Activated CD8-positive, alpha-beta memory T cell treated with anti-CD3 and anti-CD28 coated beads for 48 hours (primary cell): ENCODE measurements at places on chromosomes 13 and 19.

- DNase-seq = no peak
These were observed 26.1 kb upstream of the FXYD3 start for GRCh38 chr19:35089554-35089953.

DNA sequence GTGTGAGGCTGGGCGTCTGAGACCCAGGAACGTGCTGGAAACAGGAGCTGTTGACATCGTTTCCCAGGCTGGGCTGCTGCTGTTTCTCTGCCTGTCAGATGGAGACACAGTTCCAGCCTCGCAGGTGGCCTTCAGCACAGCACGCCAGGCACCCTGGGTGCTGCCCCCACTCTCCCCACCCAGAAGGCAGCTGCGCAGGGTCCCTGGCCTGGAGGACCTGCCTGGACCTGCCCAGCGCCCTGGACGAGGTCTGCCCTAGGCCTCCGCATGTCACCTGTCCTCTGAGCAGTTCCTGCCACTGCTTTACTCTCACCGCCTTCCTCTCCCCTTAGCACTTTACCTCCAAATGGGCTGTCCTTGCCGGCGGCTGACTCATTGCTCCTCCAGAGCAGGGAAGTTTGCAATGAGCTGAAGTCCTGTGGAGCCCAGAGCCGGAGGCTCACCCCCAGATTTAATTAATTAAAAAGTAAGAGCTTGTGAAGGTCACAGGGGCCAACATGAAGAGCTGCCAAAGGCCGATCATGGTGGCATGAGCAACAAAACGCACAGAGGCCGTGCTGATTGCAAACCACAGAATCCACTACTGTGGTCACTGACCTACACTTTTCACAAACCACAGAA, 32.2 kb downstream of the C13orf46 start:
- DNase-seq = no peak

DNA sequence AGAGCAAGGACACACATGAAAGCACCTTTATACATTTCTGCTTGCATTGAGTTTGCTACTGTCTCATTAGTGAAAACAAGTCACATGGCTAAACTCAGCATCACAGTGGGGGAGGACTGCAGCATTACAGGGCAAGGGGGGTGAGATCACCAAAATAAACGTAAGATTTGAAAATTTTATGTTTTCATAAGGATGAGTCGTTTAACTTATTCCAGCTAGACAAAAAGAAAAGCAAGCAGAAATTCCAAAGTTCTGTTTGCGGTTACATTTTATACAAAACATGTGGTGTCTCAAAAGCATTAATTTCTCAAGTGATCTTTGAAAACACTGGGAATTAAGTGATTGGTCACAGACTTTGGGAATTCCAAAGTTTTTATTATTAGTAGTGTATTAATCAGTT, 261.4 kb upstream of the RXFP2 start:
- DNase-seq = no peak

GRCh38 chr19:33841685-33842084, 45.0 kb downstream of the KCTD15 start:
- no peak for DNase-seq

GRCh38 chr13:44312834-44313551, 60.6 kb upstream of the SERP2 start:
- DNase-seq = no peak

GRCh38 chr19:3233831-3234230, 9.4 kb downstream of the CELF5 start:
- no peak for DNase-seq

- no peak for DNase-seq
These were observed 2.5 kb downstream of the ZNF556 start for GRCh38 chr19:2869618-2870017.

GRCh38 chr13:111121506-111121905, 6.4 kb downstream of the ARHGEF7 start:
- no peak for DNase-seq

- no peak for DNase-seq
These were observed 239.8 kb downstream of the COG6 start for GRCh38 chr13:39895254-39895653.

DNA sequence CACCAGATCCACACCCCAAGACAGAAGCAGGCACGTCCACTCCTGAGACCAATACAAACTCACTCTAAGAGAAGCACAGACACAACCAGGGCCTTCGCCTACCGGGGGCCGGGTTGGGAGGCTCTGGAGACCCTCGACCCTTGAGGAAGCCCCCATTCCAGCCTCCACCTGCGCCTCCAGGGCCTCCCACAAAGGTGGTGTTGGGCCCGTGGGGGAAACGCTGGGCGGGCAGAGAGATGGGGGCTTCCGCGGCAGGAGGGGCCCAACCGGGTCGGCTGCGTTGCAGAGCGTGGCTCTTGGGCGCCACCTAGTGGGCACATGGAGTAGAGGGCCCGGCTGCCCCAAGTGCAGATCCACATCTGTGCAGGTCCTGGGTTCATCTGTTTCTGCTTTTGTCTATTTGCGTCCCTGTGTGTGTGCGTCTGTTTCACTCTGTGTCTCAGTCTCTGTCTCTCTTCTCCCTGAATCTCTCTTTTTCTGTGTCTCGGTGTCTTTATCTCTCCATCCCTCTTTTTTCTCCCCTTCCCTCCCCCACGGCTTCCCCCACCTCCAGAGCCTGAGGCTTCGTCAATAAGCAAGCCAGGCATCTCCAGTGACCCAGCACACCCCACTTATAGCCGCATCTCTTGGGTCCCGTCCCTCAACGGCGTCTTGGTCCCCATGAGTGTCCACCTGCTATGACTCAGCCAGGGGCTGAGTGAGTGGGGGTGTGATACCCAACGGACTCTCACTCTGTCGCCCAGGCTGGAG, 10.5 kb upstream of the TINCR start:
- DNase-seq = peak; percentile 59

DNA sequence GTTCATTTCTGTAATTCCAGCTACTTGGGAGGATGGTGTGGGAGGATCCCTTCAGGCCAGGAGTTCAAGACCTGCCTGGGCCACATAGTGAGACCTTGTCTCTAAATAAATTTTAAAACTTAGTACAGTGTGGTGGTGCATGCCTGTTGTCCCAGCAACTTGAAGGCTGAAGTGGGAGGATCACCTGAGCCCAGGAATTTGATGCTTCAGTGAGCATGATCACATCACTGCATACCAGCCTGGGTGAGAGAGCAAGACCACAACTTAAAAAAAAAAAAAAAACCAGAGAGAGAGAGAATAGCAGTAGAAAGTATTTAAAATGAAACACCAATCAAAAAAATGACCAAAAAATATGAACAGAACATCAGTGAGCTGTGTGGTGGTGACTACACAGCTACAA, 7.1 kb upstream of the ZNF823 start:
- no peak for DNase-seq

DNA sequence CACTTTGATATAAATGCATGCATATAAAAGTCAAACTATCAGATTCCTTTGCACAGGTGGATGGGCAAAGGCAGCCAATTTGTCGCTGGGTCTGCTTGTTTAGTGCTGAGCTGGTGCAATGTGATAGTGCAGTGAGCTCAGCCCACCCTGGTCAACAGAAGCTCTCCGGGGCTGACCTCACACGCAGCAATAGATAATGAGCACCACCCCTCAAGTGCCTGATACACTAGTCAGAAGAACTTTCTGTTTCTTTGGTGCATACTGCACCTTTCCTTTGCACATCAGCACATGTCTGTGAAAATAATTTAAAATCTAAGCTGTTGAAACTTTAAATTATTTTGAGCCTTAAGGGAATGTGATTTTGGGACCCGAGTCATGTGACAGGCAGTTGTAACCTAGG, 20.2 kb downstream of the ATP8A2 start:
- no peak for DNase-seq

GRCh38 chr19:49157445-49158224, at the start of gene TRPM4:
TSS of gene TRPM4 (plus strand) at chr19:49157792. CDS start at chr19:49157867, 75 bp downstream.
- DNase-seq = no peak
